ENCODE measurements at places on chromosomes 5 and 9. TPM values are rescaled to one million over a fixed set of nuclear protein-coding genes. Genes with fewer than 3 reads are reported as not detected.
A peak's percentile ranks its signal among the peaks of the same experiment; 100 is the strongest.

Gene PARP8
- total RNA-seq, result 18.6 TPM

Gene NR6A1
- total RNA-seq, result 8.4 TPM

DNA sequence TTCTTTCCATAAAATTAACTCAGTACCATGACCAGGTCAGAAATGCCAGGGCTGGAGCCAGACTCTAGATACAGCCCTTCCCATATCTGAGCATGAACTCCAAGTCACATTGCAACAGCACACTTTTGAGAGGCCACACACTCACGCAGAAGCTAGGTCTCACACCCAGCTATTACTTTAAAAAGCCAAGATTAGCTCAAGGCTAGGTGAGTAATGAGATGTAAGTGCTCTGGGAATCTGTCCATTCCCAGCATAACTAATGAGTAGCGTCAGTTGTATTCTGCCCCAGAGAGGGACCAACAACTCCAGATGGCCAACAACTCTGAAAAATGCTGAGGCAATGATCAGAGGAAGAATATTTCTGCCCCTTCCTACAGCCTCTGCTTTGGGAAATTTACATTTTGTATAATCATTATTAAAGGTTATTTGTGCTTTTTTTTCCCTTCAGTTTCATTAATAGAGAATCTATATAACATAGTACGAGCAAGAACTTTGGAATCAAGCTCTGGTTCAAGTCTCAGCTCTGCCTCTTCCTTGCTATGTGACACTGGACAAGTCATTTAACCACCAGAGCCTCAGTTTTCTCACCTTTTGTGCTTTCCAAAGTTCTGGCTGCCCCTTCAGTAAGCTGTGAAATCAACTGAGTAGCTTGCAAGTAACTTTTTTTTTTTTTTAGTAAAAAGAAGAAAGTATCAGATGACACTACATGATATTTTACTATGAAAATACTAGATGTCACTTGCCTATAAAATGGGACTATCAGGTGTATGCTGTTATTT lies 118.3 kb downstream of the NR6A1 start:
- H3K27ac ChIP-seq, result no peak overlapping the region
- no peaks in the 10 kb centered on the region for H3K27me3 ChIP-seq

GRCh38 chr9:124812441-124812876 lies 35.5 kb downstream of the OLFML2A start:
- H3K4me1 ChIP-seq, result no peaks in the 10 kb centered on the region
- DNase-seq, result peak; percentile 33
- H3K27me3 ChIP-seq, result no peaks in the 10 kb centered on the region
- H3K36me3 ChIP-seq, result no peaks in the 10 kb centered on the region

All from tibial nerve (tissue), 4 donors.